Fibroblast of mammary gland (primary cell): ENCODE measurements at places on chromosomes 3 and 15.

GRCh38 chr15:47773143-47773542 is 55.8 kb downstream of the SEMA6D start:
- DNase-seq: no peak

GRCh38 chr3:30539772-30540171 is 66.6 kb upstream of the TGFBR2 start:
- peak; percentile 74 for DNase-seq

- DNase-seq: no peak
Measured at GRCh38 chr3:179848711-179849110, 188.0 kb downstream of the PEX5L start.

- no peak for DNase-seq
Measured at GRCh38 chr15:101433396-101433795, 56.1 kb downstream of the PCSK6 start.

GRCh38 chr3:186583831-186584230 is 13.3 kb downstream of the DNAJB11 start:
- DNase-seq: peak; percentile 74

DNA sequence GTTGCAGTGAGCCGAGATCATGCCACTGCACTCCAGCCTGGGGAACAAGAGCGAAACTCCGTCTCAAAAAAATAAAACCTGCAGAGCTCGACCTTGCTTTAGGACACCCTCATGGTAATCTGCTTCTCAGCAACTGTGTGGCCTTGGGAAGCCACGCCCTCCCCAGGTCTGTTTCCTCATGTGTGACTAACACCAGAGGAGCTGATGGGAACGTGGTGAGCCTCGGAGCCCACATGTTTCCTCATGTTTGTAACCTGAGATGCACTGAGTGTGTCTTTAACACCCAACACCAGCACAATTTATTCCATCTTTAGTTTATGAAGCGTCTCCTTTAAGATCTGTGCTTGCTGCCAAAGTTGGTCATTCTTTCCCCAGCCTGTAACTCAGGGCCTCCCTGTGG is 142.8 kb downstream of the OCA2 start:
- DNase-seq: no peak

- DNase-seq: no peak
Measured at GRCh38 chr3:21722768-21723167, 28.2 kb downstream of the ZNF385D start.

GRCh38 chr3:15630646-15631350 is 29.3 kb downstream of the BTD start:
- peak; percentile 77 for DNase-seq

- DNase-seq: no peak
Measured at GRCh38 chr3:122067588-122068240, 12.6 kb downstream of the CD86 start.

DNA sequence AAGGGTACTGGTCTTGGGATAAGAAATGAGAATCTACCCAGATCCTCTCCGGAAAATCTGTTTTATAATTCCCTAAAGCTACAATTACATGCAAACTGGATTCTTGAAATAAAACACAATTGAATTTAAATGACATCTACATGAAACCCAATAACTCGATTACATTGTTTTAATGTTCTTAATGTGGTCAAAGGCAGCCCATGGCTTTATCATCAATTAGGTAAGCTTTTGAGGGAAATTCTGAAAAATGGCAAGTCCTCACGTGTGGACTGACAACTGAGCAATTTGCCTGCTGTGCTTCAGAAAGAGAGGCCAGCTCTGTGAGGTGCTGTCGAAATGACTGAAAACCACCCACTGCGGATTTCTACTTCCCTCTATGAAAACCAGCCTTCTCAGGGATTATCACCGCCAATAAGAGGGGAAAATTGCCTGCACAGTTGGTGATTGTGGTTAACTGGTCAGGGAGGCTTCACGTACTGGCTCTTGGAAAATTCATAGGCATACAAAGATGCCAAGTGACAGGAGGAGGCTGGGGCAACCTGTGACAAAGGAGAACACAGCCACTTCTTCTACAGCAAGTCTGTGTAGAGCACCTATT is 200.8 kb upstream of the SLCO3A1 start:
- DNase-seq: no peak

GRCh38 chr3:158863247-158863646 is 61.4 kb downstream of the MFSD1 start:
- no peak for DNase-seq

DNA sequence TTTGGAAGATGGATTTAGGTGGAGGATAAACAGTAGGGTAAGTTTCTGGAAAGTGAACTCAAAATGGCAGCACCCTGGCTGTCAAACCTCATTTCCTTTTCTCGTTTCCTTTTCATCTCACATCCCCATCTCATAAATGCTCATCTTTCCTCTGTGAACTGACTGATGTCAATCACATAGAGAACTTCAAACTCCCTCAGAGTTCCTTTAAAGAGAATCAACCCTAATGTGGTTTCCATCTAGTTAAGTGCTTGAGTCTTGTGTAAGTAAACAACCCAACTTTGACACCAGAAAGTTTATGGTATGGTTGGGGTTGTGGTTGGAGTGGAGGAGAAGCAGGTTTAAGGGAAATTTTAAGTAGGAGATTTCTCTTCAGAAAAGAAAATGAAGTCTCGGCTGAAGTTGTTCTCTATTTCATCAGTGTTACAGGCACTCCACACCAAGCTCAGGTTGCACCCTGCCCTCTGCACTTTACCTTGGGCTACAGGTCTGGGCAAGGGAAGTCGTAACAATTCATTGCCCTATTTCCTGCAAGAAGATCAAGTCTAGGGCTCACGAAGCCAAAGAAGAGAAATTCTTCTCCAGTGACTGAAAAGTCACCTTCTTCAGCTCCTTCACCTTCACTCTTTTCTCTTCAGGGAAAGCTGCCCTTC is 34.4 kb upstream of the TNIK start:
- no peak for DNase-seq

DNA sequence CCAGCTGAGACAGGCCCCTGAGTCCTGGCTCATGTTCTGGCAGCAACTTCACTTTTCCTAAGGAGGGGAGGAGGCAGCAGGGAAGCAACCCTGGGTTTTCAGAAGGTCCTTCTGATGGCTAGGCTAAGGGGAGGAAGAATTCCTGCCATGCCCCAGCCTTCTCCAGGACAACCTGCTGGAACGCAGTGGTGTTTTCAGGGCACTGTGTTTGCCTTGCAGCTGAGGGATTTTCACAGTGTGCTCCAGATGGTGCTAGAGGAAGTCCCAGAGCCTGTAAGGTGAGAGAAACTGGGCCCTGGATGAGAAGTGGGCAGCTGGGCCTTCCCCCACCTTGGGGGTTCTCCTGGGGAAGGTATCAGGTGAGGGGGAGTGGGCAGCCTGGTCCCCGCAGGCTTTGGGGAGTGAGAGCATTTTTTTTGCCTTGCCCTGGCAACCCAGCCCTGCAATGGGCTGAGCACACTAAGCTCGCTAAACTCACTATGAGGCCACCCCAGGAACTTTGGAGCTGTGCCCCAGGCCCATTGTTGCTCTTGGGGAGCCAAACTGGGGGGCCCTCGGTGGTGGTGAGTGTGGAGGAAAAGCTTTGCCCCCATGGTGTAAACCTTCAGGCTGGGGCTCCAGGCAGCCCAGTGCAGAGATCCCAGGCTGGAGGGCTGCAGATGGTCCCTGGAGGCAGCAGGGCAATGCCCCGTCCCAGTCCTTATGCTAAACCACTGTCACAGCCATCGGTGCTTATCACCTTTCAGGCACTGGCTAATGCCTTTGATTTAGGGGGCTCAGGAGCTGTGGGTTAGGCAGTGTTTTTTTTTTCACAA is 41.1 kb downstream of the ACAA1 start:
- no peak for DNase-seq

DNA sequence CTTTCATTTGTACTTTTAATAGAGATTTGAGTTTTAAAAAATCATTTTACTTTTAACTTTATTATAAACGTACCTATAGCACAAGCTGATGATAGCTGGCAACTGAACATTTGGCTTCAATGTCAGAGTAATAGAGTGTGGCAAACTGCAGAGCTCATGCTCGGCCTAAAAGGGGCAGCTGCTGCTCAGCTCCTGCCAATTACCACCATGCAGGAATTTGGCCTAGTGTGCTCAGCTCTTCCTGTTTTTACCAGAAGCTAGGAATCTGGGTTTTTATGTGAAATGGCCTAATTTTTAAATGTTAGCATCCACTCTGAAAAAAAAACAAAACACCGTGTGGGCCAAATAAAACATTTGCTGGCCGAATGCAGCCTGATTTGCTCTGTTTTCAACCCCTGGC is 1.8 kb downstream of the IFT122 start:
- peak; percentile 70 for DNase-seq

DNA sequence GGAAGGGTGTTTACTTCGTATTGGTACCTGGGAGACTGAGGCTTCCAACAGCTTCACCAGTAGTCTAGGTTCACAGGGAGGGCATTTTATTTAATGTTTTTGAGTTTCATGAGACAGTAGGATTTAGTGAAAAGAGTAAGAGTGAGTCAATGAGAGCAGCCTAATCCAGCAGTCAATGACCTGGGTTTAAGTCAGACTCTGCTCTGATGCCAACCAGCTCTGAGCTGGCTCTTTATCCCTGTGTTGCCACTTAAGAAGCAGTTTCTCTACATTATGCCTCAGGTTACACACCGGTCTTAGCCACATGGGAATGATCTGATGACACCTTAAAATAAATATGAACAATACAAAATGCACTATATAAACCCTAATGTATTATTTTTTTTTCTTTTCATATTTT is 59.4 kb upstream of the KCNMB2 start:
- DNase-seq: no peak

GRCh38 chr3:57787867-57788623 is 31.9 kb downstream of the SLMAP start:
- DNase-seq: no peak

- peak; percentile 67 for DNase-seq
Measured at GRCh38 chr3:194296454-194297263, 54.5 kb downstream of the CPN2 start.

DNA sequence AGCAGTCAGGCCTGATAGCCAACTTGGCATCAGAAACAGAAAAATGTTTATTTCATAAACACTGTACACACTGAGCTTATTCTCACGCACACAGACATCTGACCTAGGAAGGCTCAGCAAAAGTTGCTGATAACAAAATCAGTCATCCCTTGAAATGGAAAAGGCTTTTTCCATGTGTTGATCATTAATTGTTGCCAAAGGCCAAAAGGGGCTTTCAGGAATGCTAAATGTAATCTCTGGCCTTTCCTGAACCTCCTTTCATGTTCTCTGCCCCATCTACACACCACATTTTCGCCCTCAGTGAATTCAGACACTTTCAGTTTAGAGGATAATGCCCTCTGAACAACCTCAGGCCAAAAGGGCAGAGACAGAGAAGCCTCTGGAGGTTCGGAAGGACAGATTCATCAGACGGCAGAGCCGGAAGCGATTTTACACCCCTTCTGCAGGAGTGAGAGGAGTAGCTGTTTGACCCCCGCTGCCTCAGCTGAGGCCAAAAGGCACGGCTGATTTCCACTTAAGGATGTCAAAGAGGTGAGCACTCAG is 14.5 kb downstream of the RTP4 start:
- DNase-seq: peak; percentile 7

DNA sequence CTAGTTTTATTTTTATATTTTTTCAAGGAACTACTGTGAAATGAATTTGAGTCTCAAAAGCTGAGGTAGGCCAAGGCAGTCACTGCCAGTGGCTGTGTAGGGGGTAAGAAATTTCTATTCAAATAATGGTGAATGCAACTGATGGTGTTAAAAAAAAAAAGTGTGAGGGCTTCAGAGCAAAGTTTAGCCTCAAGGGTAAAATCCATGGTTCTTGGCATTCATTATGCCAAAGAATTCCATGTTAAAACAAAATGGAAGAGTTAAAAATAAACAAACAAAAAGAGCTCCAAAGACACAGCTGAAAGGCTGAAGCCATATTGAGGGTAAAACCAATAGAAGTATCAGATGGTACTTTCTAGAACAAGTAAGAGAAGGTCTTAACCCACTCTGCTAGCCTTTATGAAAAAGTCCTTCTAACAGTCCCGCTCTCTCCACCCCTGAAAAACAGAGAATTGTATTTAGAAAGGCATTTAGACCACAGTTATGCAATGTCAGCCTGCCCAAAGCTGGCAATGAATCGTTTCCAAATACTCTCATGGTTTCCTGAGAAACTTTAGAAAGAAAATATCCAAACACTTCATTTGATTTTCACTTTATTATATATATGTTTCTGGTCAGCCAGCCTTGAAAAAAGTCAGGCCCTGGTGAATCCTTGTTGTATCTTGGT is 158.4 kb upstream of the GMNC start:
- no peak for DNase-seq

GRCh38 chr3:112688085-112688769 is 47.3 kb upstream of the CCDC80 start:
- no peak for DNase-seq

- DNase-seq: peak; percentile 74
Measured at GRCh38 chr3:43747641-43748040, 56.9 kb downstream of the ABHD5 start.

DNA sequence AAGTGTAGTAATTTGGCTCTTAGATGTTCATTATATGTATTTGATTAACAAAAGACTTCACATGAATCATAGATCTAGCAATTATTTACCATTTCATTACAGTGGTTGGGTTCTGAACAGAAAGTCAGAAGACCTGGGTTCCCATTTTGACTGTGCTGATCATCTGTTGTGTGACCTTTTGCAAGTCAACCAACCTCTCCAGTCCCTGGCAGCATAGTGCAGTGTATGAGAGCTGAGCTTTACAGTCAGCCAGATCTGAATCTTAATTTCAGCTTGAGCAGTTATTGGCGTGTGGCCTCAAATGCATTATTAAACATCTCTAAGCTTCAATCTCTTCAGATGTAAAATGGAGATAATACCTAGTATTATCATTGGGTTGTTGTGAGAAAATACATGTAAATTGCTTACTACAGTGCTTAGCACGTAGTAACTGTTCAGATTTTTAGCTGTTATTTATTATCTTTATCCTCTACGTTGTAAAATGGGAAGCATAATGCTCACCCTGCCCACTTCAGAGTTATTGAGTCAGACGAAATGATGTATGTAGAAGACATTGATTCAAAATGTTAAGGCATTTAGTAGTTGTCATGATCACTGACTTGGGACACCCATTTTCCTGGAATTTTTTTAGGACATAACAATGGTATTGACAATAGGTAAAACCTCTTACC is 104.0 kb downstream of the KLHL25 start:
- DNase-seq: no peak

DNA sequence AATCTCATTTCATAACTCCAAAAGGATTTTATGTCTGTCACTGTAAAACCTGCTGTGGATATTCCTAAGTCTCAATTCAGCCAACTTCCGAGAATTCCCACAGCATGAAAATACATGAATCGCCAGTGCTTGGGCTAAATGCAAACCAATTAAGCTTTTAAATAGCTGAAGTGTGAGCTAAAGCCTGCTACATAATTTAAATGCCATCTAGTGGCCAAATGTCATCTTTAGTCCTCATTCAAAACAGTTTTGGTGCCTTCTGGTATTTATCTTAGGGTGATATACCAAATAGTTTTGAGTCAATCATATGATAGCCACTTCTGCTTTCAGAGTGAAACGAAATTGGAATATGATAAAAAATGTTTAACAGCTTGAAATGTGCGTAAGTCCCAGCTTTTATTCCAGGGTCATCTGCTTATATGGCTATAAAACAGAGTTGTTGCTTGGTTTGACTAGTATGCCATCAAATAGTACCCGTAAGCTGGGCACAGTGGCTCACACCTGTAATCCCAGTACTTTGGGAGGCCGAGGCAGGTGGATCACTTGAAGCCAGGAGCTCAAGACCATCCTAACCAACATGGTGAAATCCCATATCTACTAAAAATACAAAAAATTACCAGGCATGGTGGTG is 41.8 kb upstream of the CCNL1 start:
- DNase-seq: peak; percentile 63
